Stimulated activated CD8-positive, alpha-beta memory T cell treated with anti-CD3 and anti-CD28 coated beads, Interleukin-7, amount 100 ng/mL, for 4 hours (primary cell): ENCODE measurements at places on chromosomes 16 and 17.

GRCh38 chr17:1769822-1770477, 8.1 kb downstream of the SERPINF1 start:
- no peak for DNase-seq

- no peak for DNase-seq
Observed at GRCh38 chr17:59688496-59688895, 18.7 kb downstream of the PTRH2 start.

DNA sequence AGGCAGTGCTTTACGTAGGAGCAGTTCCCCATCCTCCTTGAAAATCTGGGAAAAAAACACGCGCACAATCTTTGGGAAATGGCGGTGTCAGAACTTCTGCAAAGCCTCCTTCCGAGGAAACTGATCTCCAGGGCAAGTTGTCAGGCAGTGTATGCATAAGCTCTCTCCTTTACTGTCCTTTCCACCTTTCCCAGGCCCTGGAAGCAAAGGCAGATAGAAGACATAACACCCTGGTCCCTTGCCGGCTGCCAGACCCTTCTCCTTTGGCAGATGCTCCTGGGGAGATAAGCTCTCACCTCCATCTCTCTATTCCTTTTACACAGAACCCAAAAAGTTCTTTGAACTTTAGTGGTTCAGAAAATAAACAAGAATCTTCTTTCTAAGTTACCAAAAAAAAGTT, 12.4 kb downstream of the TOB1 start:
- DNase-seq: no peak

GRCh38 chr17:55584055-55584685, 72.9 kb upstream of the SMIM36 start:
- no peak for DNase-seq

GRCh38 chr17:48570325-48571023, 7.7 kb downstream of the HOXB4 start:
- DNase-seq: no peak

GRCh38 chr16:61295311-61295710, 740.9 kb downstream of the CDH8 start:
- DNase-seq: no peak

GRCh38 chr17:40101367-40102210, 1.2 kb upstream of the NR1D1 start:
- DNase-seq: no peak

- DNase-seq: no peak
Observed at GRCh38 chr16:50610331-50611262, 62.4 kb downstream of the NKD1 start.

GRCh38 chr17:73013816-73014663, 78.4 kb downstream of the SLC39A11 start:
- DNase-seq: no peak

DNA sequence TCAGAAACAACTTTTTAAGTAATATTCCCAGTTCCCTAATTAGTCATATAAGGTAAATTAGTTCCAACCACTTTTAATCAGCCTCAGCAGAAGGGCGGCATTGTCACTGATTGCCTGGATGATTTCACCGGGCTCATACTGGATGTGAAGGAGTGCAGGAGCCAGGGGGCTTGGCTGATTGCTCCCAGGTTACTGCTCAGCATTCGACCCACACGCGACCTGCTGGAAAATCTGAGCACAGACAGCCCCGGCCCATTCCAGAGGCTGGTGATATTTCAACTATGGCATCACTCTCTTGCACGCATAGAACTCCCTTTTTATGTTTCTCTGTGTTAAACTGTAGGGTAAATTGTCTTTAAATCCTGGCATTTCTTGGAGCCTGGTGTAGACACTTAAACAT, 34.2 kb downstream of the CPPED1 start:
- no peak for DNase-seq

GRCh38 chr17:32621612-32622312, 135.0 kb downstream of the CDK5R1 start:
- DNase-seq: no peak

GRCh38 chr16:70647441-70648359, 1.3 kb downstream of the IL34 start:
- no peak for DNase-seq

- DNase-seq: no peak
Observed at GRCh38 chr16:68790130-68790761, 53.1 kb upstream of the TANGO6 start.

DNA sequence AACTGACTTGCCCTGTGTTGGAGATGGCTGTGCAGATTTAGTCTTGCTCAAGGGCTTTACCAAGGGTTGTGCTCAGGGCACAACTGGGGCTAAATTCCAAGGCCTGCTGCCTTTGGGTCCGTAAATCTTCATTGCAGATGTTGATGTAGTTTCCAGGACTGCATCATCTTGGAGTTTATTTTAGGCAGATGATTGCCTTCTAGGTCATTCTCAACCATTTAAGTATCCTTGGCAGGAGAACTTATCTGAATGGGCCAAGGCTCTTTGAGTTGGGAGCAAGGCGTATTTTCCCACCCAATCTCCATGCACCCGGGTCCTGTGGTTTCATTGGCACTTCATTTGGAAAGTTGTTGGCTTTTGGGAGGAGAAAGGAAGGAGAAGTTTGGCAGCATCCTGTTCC, 200.3 kb downstream of the MSI2 start:
- no peak for DNase-seq

- DNase-seq: no peak
Observed at GRCh38 chr17:64461788-64462187, 12.9 kb downstream of the MILR1 start.

GRCh38 chr17:40531051-40531991, 29.9 kb upstream of the TNS4 start:
- peak; percentile 65 for DNase-seq

- no peak for DNase-seq
Observed at GRCh38 chr16:57127037-57127763, 34.8 kb downstream of the CPNE2 start.

GRCh38 chr16:58042001-58042885, 16.7 kb downstream of the MMP15 start:
- no peak for DNase-seq

DNA sequence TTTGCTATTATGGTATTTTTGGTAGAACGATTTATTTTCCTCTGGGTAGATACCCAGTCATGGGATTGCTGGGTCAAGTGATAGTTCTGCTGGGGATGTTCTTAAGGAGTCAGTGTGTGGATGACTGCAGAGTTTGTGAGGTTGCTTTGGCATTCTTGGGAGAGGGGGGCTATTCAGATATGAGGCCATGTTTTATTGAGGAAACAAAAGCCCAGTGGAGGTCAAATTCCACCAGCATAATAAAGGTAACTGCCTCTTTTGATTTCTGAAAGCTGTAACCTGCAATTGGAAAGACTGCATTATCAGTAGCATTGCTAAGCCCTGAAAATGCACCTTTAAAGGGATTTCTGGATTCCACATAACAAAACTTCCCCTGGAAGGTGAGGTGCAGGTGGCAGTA, 43.7 kb upstream of the HNF1B start:
- no peak for DNase-seq

DNA sequence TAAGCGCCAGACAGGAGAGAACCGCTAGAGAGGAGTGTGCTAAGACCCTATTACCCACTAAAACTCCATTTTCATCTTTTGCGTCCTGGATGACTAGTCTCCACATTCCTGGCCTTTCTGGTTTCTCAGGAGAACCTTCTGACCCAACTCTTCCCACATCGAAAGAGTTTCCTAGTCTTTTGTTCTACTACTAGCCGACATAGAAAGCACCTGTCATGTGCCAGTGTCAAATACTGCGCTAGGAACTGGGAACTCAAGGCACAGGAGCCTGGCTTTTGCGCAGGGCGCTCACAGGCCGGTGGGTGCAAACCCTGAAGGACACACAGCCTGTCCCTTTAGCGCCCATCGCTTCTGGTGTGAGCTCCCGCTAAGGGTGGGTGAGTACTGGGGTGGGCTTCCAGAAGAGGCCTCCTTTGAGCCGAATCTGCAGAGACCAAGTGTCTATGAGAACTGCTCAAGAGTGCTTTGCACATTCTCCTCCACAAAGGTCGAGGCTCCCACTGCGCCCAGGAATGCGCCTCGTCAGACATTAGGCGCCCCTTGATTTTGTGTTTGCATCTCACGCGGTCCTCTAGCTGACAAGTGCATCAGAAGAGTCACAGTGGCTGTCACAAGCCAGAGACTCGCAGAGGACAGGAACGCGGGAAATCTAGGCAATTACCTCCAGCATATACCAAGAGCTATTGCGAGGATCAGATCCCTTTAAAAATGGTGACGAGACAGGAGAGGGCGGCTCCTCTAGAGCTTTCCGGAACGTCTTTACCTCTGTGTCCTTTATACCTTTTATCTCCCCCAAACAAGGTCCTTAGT, 2.0 kb upstream of the PSMB3 start:
- DNase-seq: no peak

GRCh38 chr16:5925850-5926249, 828.3 kb upstream of the EEF2KMT start:
- DNase-seq: no peak

DNA sequence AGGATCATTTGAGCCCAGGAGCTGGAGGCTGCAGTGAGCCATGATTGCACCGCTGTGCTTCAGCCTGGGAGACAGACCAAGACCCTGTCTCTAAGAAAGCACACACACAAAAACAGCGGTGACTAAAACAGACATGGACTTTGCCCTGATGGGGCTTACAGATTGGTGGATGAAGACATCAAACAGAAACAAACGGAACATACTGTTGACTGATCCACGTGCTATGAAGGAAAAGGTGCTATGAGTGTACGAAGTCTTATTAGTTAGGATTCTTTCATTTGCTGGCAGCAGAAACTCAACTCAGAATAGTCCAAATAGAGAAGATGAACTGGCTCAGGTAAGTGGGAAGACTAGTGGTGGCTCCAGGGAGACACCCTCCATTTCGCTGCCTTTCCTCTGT, 309.8 kb upstream of the N4BP1 start:
- DNase-seq: no peak

- no peak for DNase-seq
Observed at GRCh38 chr17:48285614-48286013, 144.4 kb downstream of the SKAP1 start.

DNA sequence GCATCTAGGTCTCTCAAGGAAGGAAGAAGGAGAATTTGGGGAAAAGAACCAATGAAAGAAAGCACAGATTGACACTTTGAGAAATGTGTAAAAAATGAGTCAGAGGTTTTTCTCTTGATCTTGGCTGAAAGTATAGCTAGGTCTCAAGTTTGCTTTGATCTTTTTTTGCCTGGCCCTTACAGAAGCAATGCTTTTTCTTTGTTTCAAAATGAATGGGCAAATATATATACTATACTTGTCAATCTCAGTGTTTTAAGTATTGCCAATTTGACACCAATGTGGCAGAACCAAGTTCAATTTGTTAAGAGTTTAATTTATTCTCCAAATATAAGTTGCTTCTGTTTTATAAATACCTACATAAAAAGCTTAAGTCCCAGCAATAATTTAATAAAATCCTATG, 119.6 kb downstream of the PPM1E start:
- DNase-seq: no peak

DNA sequence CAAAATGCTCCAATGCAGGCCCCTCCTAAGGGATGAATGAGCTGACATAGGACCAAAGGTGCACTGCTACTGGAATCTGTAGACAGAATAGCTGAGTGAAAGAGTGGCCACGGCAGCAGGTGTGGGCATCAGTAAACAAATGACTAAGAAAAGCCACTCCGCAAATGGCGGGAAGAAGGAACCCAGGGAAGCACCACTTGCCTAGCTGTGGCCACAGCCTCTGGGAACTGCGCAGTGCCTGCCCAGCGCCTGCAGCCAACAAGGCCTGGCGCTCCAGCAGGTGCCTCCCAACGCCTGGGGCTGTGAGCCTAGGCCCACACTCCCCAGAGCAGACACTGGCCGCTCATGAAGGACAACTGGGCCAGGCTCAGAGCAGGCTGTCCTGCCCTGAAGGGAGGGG, 11.8 kb downstream of the PEMT start:
- DNase-seq: no peak

- DNase-seq: no peak
Observed at GRCh38 chr16:66375451-66375850, 9.0 kb downstream of the CDH5 start.

GRCh38 chr17:50088952-50089825, 6.0 kb upstream of the PDK2 start:
- no peak for DNase-seq

GRCh38 chr16:58970775-58971174, 236.7 kb upstream of the GOT2 start:
- DNase-seq: no peak
